ENCODE measurements at places on chromosomes 4 and X.

GRCh38 chr4:123649645-123650391 is 253.2 kb downstream of the SPRY1 start:
- no peak overlapping the region for H3K27ac ChIP-seq
- DNase-seq = no peak
- H3K27me3 ChIP-seq = no peaks in the 10 kb centered on the region
- peaks cover 8% of the 10 kb centered on the region for H3K4me1 ChIP-seq
- H3K36me3 ChIP-seq = no peaks in the 10 kb centered on the region

DNA sequence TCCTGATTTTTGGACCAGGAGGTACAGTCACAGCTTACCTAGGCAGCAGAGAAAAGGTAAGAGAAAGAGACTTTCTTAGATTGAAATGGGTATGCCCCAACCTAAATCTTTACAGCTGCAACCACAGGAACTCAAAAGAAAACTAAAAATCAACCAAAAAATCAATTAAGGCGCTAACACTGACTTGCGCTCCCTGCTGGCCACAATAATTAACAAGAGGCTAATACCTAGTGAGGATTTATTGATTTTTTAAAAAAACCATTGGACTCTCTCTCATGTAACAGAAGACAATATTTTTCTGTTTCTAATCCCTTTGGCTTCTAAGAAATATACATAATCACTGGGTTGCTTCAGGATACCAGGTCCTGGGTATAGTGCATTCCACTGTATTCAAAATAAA is 153.9 kb upstream of the TENM3 start:
- H3K4me1 ChIP-seq = no peaks in the 10 kb centered on the region
- H3K4me3 ChIP-seq = no peak overlapping the region
- DNase-seq = no peak
- no peaks in the 10 kb centered on the region for H3K36me3 ChIP-seq
- no peaks in the 10 kb centered on the region for H3K27me3 ChIP-seq
- no peak overlapping the region for H3K27ac ChIP-seq

DNA sequence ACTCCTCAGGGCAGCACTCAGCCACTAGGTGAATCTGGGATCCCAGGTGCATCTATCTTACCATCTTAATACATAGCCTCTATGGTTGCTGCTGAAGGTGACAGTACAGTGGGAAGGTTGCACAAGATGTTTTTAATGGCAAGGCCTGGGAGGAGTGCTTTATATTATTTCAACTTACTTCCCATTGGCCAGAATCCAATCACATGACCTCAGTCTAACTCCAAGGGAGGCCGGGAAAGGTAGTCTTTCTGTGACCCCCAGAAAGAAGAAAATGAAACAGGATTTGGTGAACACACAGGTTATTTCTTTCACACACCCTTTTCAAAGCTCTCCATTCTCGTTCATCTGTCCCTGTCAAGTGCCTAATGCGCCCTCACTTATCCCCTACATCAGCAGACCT is 189.1 kb upstream of the ATP6AP2 start:
- H3K27ac ChIP-seq = no peak overlapping the region
- H3K4me3 ChIP-seq = no peak overlapping the region
- H3K36me3 ChIP-seq = no peaks in the 10 kb centered on the region
- DNase-seq = no peak

- H3K27ac ChIP-seq = no peak overlapping the region
- peaks cover 35% of the 10 kb centered on the region for H3K36me3 ChIP-seq
- H3K4me1 ChIP-seq = peaks cover 13% of the 10 kb centered on the region
- no peak for DNase-seq
- no peak overlapping the region for H3K4me3 ChIP-seq
Observed at GRCh38 chr4:41647383-41647782, 101.1 kb downstream of the PHOX2B start.

- no peak overlapping the region for H3K4me3 ChIP-seq
- no peaks in the 10 kb centered on the region for H3K4me1 ChIP-seq
- no peaks in the 10 kb centered on the region for H3K36me3 ChIP-seq
- no peak overlapping the region for H3K27ac ChIP-seq
- DNase-seq = no peak
- no peaks in the 10 kb centered on the region for H3K27me3 ChIP-seq
Observed at GRCh38 chrX:36577006-36577405, 431.2 kb upstream of the FAM47C start.

DNA sequence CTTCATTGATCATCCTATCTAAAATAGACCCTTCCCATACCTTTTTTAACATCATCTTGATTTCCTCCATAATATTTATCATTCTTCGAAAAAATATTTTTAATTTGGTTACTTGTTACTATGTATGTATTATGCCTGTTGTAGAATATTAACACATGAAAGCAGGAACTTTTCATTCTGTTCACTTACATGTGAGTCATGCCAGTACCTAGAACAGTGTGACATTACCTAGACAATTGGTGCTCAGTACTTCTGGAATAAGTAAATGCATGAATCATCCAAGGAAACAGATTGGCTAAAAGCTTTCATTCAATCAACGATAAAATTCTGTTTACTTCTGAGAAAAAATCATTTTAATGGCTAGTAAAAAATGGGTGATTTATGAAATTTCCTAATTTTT is 76.4 kb downstream of the CXXC4 start:
- H3K4me1 ChIP-seq = no peaks in the 10 kb centered on the region
- no peak for DNase-seq
- no peak overlapping the region for H3K27ac ChIP-seq

DNA sequence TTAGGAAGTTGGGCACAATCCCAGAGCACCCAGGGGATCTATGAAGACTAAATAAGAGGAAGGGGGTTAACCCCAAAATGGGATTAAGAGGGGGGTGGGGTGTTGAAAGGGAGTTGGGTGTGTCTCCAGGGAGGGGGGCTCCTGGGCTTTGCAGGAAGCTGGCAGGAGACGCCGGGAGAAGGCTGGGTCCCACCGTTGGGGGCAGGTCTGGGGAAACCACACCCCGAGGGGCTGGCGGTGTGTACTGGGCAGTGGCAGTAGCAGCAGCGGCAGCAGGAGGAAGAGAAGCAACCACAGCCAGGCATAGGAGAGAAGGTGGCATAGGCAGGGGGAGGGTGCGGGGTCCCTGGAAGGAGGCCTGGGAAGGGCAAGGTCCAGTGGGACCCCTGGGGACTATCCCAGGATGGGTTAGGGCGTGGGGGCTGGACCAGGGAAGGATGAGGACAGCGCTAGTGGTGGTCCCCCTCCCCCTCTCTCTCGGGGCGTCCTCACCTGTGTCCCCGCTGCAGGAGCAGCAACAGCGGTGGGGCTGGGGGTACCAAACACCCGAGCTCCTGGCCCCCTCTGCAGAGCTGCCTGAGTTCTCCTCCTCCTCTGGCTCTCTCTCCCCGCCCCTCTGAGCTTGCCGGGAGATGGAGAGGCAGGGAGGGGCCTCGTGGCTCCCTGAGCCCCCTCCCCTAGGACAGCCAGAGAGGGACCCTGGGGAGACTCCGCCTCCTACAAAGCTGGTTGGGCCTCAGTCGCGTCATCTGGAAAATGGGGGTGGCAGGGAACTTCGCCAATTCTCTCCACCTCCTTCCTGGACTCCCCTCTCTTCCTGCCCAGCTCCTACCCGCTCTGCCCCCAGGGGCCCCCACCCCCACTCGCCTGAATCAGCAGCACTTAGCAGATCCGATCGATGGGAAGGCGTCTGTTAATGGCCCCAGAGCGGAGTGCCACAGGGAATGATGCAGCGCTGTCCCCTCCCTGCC is at the start of gene KCND1:
Gene KCND1, minus strand, starts transcription at position 596 of the 971 bp plus-strand sequence. CDS start 1,573 bp downstream, outside the sequence.
- peaks cover 11% of the 10 kb centered on the region for H3K36me3 ChIP-seq
- DNase-seq = peak; percentile 71
- peak within 1 kb of the TSS; percentile 34 for H3K4me3 ChIP-seq

DNA sequence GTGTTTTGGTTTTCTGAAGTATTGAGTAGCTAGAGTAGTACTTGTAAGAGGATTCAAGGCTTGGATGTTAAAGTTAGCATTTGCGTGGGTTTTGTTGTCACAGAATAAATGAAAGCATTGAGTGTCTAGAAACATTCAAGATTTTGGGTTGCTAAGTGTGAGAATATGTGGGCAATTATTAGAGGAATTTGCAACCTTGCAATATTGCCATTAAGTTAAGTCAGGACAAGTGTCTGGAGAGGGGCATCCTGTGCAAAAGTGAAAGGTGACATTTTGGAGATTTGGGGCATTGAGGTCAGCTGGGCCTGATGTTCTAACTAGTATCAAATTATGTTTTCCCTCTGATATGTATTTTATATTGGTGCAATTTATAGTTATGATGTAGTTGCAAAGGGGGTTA is 533.9 kb upstream of the GRID2 start:
- no peaks in the 10 kb centered on the region for H3K27me3 ChIP-seq
- no peaks in the 10 kb centered on the region for H3K36me3 ChIP-seq
- no peaks in the 10 kb centered on the region for H3K4me1 ChIP-seq
- DNase-seq = no peak

DNA sequence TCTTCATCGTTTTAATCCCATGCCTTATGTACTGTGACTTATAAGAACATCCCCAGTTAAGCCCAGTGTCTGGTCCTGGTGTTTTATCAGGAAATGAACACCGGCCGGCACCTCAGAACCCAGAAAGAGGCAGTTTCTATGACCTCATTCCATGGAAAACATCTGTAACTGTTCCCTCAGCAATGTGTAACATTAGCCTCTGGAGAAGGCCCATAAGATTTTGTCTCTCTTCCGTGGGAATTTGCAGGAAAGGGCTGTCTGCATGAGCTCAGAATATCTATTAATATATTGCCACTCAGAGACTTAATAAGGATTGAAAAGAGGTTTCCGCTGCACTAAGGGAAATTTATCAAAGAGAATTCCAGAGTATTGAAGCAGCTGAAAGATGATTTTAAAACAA is 3.1 kb upstream of the TCEANC start:
- no peak overlapping the region for H3K27ac ChIP-seq
- no peaks in the 10 kb centered on the region for H3K27me3 ChIP-seq
- H3K36me3 ChIP-seq = no peaks in the 10 kb centered on the region
- peaks cover 24% of the 10 kb centered on the region for H3K4me1 ChIP-seq
- H3K4me3 ChIP-seq = no peak overlapping the region

- no peak for DNase-seq
- H3K4me3 ChIP-seq = no peak overlapping the region
- no peaks in the 10 kb centered on the region for H3K27me3 ChIP-seq
- no peak overlapping the region for H3K27ac ChIP-seq
- H3K4me1 ChIP-seq = no peaks in the 10 kb centered on the region
- H3K36me3 ChIP-seq = no peaks in the 10 kb centered on the region
Observed at GRCh38 chr4:144338148-144338547, 197.6 kb upstream of the GYPA start.

GRCh38 chr4:32032136-32032672 is 1312.0 kb downstream of the PCDH7 start:
- no peak for DNase-seq
- H3K4me1 ChIP-seq = no peaks in the 10 kb centered on the region
- no peaks in the 10 kb centered on the region for H3K36me3 ChIP-seq
- H3K4me3 ChIP-seq = no peak overlapping the region
- no peaks in the 10 kb centered on the region for H3K27me3 ChIP-seq
- no peak overlapping the region for H3K27ac ChIP-seq

DNA sequence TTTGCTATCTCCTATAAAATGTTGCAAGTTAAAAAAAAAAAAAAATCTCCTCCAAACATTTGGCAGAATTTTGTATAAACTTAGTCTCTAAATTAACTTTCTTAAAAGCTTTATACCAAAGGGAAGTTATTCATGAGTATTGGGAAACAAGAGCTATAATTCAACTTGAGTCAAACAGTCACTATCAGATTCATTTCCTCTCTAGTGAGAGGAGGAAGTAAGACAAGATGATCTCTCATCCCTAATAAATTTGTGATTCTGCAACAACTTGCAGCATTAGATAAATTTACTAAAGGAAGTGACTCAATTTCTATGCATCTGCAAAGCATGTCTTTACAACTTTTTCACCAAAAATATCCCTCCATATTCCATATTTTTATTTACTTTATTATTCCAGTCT is 135.4 kb upstream of the GNPDA2 start:
- no peak overlapping the region for H3K27ac ChIP-seq
- H3K4me1 ChIP-seq = no peaks in the 10 kb centered on the region
- no peak for DNase-seq

DNA sequence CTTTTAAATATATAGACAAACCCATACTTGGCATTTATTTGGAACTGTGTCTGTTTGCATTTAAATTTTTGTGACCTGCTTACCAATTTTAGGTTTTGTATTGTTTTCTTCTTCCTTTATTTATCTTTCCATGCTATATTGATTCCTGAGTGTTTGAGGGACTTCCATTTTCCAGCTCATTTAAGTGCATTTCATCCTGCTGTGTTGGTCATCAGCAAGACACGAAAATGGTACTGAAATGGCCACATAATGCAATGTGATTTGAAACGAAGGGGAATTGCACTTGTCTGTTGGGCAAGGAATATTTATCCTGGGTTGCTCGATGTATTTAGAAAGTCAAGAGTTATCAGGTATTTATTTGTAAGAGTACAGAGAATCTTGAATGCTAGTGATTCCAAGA is 524.3 kb upstream of the MAGEB2 start:
- no peak overlapping the region for H3K27ac ChIP-seq
- no peak for DNase-seq
- H3K27me3 ChIP-seq = peaks cover 11% of the 10 kb centered on the region
- no peaks in the 10 kb centered on the region for H3K36me3 ChIP-seq
- no peak overlapping the region for H3K4me3 ChIP-seq

- H3K4me3 ChIP-seq = no peak overlapping the region
- DNase-seq = peak; percentile 62
- H3K4me1 ChIP-seq = no peaks in the 10 kb centered on the region
- no peak overlapping the region for H3K27ac ChIP-seq
- H3K36me3 ChIP-seq = no peaks in the 10 kb centered on the region
- peaks cover 27% of the 10 kb centered on the region for H3K27me3 ChIP-seq
Observed at GRCh38 chrX:130393451-130394074, 8.1 kb upstream of the GPR119 start.

GRCh38 chr4:154939851-154940250 is 158.8 kb downstream of the RBM46 start:
- H3K36me3 ChIP-seq = no peaks in the 10 kb centered on the region
- no peak overlapping the region for H3K27ac ChIP-seq
- DNase-seq = no peak
- no peak overlapping the region for H3K4me3 ChIP-seq
- H3K4me1 ChIP-seq = no peaks in the 10 kb centered on the region
- no peaks in the 10 kb centered on the region for H3K27me3 ChIP-seq

DNA sequence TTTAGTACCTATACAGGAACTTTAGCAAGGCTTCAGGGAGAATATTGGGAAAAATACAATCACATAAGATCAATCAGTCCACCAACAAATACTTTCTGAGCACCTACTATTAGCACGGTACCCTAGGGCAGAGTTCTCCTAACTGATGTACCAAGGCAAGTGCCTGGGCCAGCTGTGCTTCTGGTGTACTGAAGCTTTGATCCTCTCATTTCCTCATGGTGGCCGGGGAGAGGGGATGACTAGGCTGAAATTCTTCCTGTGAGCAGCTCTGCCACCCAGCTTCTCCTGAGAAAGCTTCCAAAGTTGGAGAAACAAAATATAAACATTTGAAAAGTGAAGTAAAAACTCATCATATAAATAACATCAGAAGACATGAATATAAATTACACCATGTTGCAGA is 49.3 kb upstream of the ATOH1 start:
- H3K36me3 ChIP-seq = no peaks in the 10 kb centered on the region
- no peak overlapping the region for H3K27ac ChIP-seq
- no peaks in the 10 kb centered on the region for H3K27me3 ChIP-seq
- H3K4me1 ChIP-seq = no peaks in the 10 kb centered on the region
- no peak overlapping the region for H3K4me3 ChIP-seq

GRCh38 chr4:825063-825970 is 612 bp downstream of the CPLX1 start:
- H3K4me3 ChIP-seq = no peak overlapping the region
- H3K27ac ChIP-seq = no peak overlapping the region
- peak; percentile 53 for DNase-seq
- H3K4me1 ChIP-seq = peaks cover 6% of the 10 kb centered on the region
- no peaks in the 10 kb centered on the region for H3K36me3 ChIP-seq

Measured in adrenal gland (tissue), 19 donors.